ENCODE measurements at places on chromosomes 3 and 15.

- DNase-seq, result no peak
Measured at GRCh38 chr3:12886736-12887135, 45.4 kb upstream of the RPL32 start.

DNA sequence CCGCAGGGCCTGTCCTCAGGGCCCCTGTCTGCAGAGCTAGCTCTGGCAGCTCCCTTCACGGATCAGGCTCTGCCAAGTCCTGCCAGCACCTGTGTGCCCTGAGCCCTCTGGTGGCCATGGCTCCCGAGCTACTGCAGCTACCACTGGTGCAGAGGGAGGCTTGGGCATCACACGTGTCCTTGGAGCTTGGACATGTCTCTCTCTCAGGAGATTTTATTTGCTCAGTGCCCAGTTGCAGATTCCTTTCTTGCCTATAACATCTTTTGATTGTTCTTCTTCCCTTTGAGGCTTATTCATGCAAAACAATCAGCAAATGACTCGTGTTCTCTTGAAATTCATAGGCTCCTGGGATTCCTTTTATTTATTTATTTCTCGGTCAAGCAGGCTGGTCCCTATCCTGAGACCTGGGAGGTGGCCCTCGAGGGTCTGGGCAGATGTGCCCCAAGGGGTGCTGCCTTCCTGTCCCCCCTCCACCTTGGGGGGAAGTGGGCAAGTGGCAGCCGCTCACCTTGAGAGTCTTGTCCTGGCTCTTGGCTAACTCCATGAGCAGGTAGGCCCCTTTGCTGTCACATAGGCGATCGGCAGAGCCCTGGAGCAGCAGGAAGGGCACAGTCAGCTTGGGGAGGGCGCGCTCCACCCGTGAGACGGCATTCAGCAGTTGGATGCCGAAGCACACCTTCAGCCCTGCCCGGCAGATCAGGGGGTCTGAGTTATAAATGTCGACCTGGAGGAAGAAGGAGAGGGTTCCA lies 21.9 kb downstream of the ABTB1 start:
- peak; percentile 45 for DNase-seq

GRCh38 chr3:110754212-110754916 lies 317.3 kb upstream of the NECTIN3 start:
- DNase-seq, result no peak

GRCh38 chr15:34059476-34059875 lies 20.5 kb upstream of the AVEN start:
- DNase-seq, result no peak

DNA sequence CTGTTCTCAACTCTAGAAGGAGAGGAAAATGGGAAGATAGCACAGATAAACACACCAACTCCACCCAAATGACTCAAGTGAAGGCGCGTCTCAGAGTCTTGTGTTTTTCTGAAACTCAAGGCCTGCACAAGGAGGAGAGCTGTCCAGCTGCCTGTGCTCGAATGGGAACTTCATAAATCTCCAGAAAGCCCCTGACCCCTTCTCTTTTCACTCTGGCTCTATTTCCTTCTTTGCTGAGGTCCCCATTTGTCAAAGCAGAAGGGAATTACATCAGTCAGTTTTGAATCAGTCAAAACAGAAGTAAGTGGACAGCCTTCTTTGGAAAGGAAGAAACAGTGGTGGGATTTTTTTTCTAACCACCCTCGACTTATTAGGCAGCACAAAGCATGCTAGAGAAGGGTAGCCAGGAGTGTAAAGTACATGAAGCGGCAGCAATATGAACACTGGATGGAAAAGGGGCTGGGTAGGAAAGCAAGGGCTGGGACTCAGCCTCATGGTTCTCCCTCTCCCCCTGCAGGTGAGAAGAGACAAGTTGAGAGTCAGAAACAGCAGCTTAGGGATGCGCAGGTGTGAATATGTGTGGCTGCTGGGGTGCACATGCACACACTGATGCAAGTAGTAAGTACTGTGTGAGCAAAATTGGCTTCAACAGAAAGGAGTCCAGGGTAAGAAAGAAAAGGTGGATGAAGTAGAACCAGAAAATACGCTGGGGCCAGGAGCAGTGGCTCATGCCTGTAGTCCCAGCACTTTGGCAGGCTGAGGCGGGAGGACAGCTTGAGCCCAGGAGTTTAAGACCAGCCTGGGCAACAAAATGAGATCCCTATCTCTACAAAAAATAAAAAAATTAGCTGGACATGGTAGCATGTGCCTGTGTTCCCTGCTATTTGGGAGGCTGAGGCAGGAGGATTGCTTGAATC lies 36.6 kb upstream of the MAGEF1 start:
- peak; percentile 52 for DNase-seq

- no peak for DNase-seq
Measured at GRCh38 chr3:133490468-133491351, 82.8 kb upstream of the CDV3 start.

- no peak for DNase-seq
Measured at GRCh38 chr3:50662408-50662807, 12.3 kb upstream of the DOCK3 start.

GRCh38 chr3:108292905-108293328 lies 3.4 kb upstream of the HHLA2 start:
- DNase-seq, result no peak

DNA sequence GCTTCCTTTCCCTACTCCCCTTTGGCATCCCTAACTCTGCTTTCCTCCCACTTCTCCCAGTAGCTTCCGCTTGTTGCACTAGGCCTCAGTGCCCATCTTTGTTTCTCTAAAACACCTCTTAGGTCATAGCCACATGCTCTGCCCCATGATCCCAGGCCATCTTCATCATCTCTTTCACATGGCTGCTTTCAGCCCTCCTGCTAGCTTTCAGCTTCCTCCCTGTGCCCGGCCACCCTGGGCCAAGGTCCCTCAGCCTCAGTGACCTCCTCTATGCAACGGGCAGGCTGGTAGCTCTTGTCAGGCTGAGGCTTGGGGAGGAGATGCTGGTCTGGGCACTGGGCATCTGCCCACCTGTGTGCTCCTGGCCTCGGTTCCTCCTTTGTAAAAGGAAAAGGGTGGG lies 2.3 kb downstream of the PLEKHO2 start:
- DNase-seq, result no peak

GRCh38 chr15:68528626-68529290 lies 50.0 kb upstream of the CORO2B start:
- peak; percentile 22 for DNase-seq

DNA sequence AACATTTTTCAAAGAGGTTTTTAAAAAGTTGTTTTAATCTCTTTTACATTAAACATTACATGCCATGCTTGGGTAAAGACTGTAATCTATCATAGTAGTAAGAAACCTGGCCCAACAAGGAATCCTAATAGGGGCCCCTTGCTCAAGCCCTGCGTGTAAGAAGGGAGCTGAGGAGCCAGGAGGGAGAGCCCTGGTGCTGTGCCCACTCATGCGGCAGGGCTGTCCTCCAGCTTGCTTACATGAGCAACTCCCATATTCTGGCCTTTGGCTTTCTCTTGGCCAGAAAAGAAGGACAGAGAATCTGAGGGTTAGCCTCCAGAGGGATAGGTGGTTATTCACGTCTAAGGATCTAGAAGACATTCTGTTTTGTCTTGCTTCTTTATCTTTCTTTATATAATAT lies 49.8 kb downstream of the KBTBD12 start:
- DNase-seq, result no peak

- DNase-seq, result no peak
Measured at GRCh38 chr3:121594850-121595249, 1.7 kb downstream of the FBXO40 start.

- DNase-seq, result no peak
Measured at GRCh38 chr3:105323274-105323599, 43.5 kb upstream of the ALCAM start.

DNA sequence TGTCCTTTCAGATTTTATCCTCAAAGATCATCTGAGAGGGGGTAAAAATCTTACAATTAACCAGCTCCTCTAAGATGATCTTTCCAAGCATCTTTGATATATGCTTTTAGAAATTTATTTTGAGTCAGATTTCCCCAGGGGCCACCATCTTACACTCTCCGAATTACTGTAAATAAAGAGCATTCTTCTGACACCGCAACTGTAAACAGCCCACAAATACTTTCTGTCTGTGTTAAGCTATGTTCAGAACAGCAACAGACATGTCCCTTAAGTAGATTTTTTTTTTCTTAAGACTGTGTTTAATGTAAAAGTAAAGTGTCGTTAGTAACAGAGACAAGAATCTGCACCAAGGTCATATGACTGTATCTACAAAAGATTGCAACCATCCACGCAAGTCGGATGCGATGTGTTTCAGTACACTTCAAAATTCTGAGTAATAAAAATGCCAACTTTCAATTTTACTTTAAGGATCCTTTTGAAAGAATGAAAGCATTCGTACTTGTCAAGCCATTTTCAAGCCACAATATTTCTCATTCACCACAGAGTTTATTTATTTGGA lies 159.0 kb upstream of the KCNH8 start:
- no peak for DNase-seq

DNA sequence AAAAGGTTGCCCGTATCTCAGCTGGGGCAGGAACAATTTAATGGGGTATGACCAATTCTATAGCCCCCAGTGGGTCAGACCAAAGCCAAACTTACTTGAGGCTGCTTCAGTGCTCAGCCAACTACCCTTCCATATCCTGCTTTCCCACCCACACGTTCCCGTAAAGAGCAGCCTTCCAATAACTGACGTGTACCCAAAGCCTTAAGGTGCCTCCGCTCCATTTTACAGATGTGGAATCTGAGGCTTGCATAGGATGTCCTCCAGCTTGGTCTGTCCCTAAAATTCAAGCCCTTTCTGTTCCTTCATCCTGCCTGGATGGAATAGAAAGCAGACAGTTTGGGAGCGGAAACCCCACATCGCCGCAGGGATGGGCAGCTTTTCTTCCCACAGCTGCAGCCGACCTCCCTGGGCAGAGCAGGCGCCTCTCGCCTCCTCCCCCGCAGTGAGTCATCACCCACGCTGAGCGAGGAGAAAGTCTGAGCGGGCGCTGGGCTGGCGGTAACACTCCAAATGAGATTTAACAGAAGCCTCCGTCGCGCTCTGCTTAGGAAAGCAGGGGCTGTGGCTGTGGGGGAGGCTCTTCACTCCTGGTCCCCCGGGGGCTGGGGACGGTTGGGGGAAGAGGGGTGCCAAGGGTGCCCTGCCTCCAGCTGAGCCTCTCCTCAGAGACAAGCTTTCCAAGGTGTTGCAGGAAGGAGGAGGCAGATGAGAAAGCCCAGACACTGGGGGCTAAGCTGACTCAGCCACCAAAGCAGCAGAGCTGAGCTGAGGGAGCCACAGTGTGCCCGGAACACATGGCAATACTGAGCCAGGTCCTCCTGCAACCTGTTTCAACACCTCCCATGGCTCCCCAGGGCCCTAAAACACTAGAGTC lies 57.8 kb upstream of the HRH1 start:
- peak; percentile 90 for DNase-seq

GRCh38 chr3:45606991-45607712 lies 12.6 kb downstream of the LIMD1 start:
- DNase-seq, result no peak

GRCh38 chr3:12831301-12831866 lies 10.0 kb downstream of the RPL32 start:
- DNase-seq, result no peak

GRCh38 chr3:157443905-157444796 lies 7.5 kb downstream of the PTX3 start:
- peak; percentile 53 for DNase-seq

DNA sequence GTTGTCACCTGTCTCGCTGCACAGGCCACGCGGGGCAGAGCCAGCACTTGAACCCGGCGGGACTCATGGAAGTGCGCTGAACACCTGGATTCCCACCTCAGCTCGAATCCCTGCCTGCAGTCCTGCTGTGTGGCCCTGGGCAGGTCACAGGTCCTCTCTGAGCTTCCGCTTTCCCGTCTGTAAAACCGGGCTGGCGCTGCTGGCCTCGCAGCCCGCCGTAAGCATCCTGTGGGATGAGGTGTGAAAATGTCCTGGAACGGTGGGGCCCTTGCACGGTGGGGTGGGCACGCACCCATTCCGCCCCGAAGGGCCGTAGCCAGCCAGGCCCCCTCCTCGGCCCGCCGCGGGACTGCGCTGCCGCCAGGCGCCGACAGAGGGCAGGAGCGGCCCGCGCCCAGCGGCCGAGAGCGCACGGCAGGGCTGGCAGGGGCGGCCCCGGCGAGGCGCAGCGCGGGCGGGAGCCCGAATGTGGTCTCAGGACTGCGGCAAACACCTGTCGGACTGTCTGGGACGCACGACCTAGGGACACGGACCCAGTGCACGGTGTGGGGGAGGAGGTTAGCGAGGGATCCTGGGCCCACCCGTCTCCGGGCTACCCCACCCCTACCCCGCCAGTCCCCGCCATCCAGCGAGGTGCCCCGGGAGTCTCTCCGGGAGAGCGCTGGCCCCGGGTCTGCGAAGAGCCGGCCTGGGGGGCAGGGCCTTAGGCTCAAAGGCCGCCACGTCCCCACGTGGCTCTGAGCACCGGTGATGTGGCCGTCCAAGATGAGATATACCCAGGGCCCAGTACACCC lies 40.4 kb downstream of the DNAJB8 start:
- no peak for DNase-seq

GRCh38 chr3:164779816-164780215 lies 298.5 kb downstream of the SI start:
- DNase-seq, result peak; percentile 31

- DNase-seq, result peak; percentile 86
Measured at GRCh38 chr3:156218353-156218744, 98.0 kb downstream of the KCNAB1 start.

GRCh38 chr3:189833266-189833665 lies 202.1 kb downstream of the TP63 start:
- peak; percentile 64 for DNase-seq

DNA sequence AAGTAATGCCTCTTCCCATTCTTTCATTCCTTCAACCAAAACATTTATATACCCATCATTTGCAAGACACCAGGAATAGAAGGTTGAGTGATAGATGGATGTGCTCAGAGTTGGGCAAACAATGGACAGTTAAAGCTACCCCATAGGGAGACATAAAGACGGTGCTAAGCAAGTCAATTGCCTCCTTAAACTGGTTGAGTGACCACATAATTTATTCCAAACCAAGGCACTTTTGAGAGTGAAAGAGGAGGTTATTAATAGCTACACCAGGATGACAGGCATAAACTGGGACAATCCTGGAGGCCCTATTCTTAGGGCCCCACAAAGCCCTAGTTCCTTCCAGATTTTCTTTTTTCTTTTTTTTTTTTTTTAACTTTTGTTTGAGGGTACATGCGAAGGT lies 21.4 kb upstream of the DYNC1LI1 start:
- no peak for DNase-seq

DNA sequence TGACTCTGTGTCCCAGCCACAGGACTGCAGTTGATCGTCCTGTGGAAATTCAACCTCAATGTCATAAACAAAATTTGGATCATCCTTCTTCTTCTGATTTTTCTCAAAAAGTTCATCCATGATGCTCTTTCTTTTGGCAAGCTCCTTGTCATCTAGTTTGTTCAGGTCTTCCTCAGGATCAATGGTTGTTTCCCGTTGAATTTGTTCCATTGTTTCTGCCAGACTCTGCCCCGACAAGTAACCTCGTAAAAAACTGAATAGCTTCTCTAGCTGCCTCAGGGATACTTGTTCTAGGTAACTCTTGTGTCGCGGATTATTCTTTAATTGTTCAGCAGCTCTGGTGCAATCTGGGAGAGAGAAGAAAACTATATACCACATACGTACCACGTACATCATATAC lies 4.5 kb downstream of the CEP19 start:
- no peak for DNase-seq

- peak; percentile 64 for DNase-seq
Measured at GRCh38 chr3:160210799-160211221, 14.4 kb upstream of the C3orf80 start.

- DNase-seq, result peak; percentile 80
Measured at GRCh38 chr3:36707623-36708409, 56.5 kb downstream of the DCLK3 start.
